A549 (cell line): ENCODE measurements at places on chromosomes 11 and 22. TPM values are rescaled to one million over a fixed set of nuclear protein-coding genes. Genes with fewer than 3 reads are reported as not detected.

DNA sequence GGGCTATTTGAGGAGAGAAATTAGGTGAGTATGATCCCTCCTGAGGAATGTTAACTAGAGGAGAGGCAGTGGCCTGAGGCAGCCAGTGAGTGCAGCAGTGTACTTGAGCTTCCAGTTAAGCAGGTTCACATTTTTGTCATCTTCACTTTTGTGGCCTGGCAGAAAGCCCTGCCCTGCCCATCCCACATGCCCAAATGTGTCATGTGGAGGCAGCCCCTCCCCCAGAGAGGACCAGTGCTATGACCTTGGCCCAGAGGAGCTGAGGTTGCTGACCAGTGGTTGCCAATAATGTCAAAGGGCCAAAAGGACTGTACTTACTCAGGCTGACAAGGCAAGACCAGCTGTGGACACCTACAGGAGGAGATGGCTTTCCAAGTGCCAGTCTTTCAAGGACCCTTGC lies 17.6 kb upstream of the GRK2 start:
- no peak for DNase-seq

DNA sequence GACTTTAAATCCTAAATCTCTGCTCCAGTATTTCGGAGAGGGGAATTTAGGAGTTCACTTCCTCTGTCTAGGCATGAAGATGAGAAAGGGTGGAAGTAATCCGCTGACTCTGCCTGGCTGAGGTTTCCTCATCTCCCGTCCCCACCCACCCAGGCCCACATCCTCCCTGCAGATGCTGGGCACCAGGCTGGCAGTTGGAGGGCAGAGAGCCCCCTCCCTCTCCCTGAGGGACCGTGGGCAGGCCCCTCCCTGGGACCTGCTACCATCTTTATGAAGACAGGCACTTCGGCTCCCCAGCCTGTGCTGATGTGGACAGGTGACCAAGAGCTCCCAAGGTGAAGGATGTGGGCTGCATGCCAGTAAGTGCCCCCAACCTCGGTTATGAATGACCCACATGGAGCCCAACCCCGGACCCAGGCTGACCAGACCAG lies 6.7 kb downstream of the CASTOR1 start:
- no peak for DNase-seq

GRCh38 chr11:72411623-72412419 lies 22.5 kb downstream of the CLPB start:
- no peak for DNase-seq

Gene CASP5
- polyA plus RNA-seq, result not detected in 3 replicates
